DND-41 (cell line): ENCODE measurements at places on chromosomes 5 and 9.

- DNase-seq: no peak
These were observed 11.8 kb downstream of the DEPDC1B start for GRCh38 chr5:60687927-60688720.

DNA sequence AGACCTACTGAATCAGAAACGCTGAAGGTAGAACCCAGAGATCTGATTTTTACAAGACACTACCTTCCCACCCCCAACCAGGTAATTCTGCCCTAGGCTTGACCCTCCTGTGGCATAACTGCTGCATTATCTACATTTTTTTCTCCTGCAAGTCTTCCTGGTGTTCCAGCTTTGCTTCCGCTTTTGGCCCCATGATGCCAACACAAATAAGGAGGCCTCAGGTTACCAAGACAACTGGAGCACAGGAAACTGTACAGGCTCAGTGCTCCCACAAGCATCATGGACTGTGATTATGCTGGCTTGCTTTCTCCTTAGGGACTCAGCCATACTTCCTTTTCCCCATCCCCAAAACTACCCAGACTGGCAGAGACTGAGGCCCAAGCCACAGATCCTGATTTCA is 6.6 kb upstream of the MSMP start:
- DNase-seq: no peak

DNA sequence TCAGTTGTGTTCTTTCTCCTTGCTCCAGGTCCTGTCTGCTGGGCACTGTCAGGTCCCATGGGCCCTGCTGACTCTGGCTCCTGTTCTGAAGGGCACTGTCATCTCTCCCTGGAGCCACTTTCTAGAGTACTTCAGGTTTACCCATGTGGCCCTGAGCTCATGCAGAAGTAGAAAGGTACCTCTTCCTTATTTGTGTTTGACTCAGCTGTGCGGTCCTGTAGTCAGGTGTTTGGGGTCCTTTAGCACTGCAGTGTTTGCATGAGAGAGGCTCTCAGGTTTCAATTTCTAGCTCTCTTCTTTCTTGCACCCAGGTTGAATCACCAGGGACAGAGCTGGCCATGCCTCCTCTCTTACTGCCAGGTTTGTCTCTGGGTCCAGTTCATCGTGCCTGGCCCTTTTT is 71.5 kb downstream of the HSPA4 start:
- DNase-seq: no peak

DNA sequence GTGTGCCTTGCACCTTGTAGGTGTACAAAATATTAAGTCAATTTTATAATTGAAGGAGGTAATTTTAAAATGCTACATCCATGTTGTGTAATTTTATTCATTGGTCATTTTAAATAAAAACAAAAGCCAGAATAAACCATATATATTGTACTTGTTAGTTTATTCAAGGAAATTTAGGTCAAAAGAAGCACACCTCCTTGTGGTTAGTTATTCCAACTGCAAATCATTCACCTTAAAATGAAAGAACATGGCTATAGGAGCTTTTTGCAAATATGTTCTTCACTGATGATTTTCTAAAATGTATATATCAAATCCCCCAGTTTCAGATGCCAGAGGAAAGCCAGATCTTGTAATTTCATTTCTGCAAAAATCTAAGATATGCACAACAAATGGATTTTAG is 5.4 kb upstream of the MOCS2 start:
- DNase-seq: no peak

- DNase-seq: no peak
These were observed 10.4 kb upstream of the SHROOM1 start for GRCh38 chr5:132840896-132841295.

- no peak for DNase-seq
These were observed 10.0 kb upstream of the SHISAL2B start for GRCh38 chr5:64680289-64680688.

DNA sequence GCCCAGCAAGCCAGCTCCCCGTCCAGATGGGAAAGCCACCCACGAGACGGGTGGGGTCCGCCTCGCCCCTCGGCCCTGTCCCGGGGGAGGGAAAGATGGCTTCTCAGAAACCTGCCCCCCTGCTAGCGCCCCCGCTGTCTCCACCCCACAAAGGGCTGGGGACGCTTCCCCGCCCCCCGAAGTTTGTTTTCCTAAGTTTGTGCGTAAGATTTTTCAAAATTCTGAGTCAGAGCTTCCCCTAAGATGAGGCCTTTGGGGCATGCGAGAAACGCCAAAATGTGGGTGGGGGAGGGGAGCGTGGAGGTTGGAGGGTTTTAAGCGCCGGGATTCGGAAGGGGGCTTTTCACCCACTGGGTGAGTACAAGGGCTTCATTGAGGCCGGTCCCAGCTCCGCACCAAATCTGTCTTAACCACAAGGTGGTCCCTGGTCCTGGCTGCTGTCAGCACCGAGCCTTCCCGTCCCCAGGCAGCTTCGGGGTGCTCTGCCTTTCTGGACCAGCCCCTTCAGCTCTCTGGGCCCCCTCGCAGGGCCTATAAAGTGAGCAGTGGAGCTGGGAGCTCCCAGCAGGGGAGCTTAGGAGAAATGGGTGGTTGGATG is 32.3 kb downstream of the PRRX2 start:
- no peak for DNase-seq

- DNase-seq: no peak
These were observed 421.6 kb upstream of the SGCD start for GRCh38 chr5:155905364-155905763.

DNA sequence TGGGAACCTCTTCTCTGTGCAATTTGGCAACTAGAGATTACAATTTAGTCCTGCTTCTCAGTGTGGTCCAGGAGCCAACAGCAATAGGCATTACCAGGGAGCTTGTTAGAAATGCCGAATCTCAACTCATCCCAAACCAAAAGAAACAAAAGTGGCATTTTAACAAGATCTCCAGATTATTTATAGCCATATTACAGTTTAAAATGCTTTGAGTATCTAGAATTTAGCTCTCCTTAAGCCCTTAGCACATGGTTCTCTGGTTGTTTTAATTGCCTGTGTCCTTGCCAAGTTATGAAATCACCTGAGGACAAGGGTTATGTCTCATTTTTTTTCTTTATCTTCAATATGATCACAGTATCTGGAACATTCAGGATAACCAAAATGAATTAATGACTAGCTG is 51.6 kb upstream of the TAS2R1 start:
- DNase-seq: no peak

DNA sequence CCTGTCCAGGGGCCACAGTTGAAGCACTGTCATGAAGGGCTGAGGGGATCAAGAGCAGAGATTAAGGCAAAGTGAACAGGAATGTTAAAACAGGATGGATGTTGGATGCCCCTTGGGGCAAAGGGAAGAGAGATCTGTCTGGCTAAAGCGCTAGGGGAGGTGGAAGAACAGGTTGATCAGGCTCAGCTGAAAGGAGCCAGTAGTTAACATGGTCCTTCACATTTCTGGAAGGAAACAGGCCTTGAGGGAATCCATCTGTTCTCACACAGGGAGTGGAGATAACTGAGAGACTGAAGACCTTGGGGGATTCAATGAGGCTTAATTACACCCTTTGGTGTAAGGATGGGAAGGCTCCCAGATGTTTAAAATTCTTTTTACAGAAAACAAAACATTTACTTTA is 5.8 kb downstream of the HAPLN1 start:
- DNase-seq: no peak
